ENCODE measurements at places on chromosomes 4 and X.

GRCh38 chrX:40010550-40011321, 87.0 kb downstream of the BCOR start:
- no peak for DNase-seq

- DNase-seq: no peak
Measured at GRCh38 chr4:76305971-76306881, at the start of gene STBD1. Gene STBD1 (plus strand): TSS chr4:76306733. CDS start chr4:76306770, 37 bp downstream.

GRCh38 chr4:79078339-79078738, 139.1 kb upstream of the PAQR3 start:
- DNase-seq: no peak

- DNase-seq: no peak
Measured at GRCh38 chrX:153417637-153418036, 6.4 kb downstream of the ZFP92 start.

DNA sequence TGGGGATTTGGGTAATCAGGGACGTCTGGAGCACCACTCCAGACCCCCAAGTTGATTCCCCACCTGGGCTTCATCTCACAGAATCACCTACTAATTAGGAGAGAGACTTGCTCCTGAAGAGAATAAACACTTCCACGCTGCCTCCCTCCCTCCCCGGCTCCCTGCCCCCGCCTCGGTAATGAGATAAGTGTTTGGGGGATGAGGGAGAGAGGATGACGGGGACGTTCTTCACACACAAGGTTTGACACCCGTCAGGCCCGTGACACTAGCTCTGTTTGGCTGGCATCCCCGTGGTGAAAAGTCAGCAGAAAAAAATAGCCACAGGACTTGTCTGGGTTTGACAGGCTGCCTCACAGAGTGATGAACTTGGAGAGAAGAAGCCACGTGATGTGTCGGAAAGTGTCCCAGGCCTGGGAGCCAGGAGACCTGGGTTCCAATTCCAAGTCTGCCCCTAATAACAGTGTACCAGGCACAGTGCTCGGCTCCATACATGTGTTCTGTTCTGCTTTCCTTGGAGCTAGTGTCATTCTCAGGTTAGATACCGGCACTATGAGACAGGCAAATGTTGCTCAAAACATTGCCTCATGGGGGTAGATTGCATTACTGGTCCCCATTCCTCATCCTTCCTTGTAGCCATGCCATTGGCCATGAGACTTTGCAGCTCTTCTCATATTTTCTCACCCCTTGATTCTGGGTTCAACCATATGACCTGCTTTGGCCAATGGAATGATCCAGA, 578.0 kb downstream of the BCOR start:
- DNase-seq: no peak

GRCh38 chr4:99156992-99157391, 12.9 kb upstream of the ADH4 start:
- no peak for DNase-seq

DNA sequence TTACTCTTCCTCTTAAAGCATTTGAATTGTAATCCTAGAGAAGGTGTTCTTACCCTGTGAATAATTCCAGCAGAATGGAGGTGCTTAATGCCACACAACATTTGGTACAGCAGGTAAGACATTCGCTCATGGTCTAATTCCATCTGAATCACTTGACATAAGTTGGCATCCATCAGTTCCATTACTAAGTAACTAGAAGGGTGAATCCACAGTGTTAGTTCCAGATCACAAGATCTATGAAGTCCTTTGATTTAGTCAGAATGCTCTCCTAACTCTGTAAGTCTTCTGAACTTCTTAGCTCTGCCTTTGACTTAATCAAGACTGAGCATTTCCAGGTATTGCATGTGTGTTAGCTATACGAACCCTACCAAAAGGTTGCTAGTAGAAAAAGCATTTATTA, 258.0 kb downstream of the MAPK10 start:
- DNase-seq: no peak

- DNase-seq: no peak
Measured at GRCh38 chrX:151902813-151903591, 9.7 kb upstream of the MAGEA4 start.

DNA sequence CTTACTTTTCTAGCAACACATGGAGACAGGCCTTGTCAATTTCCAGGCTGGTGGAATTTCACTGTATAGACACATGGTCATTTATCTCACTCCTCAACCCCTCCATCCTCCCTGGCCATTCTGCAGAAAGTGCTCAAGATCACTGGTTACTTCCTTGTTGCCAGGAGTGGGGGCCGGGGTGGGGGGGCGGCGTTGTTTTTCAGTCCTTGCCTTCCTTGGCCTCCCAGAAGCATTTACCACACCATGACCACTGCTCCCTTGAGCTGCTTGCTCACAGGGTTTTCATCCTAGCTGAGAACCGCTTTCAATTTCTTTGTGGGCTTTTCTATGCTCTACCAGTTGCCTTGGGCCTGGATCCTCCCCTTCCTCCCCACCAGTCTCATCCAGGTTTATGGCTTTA, 14.1 kb upstream of the BCOR start:
- DNase-seq: no peak

DNA sequence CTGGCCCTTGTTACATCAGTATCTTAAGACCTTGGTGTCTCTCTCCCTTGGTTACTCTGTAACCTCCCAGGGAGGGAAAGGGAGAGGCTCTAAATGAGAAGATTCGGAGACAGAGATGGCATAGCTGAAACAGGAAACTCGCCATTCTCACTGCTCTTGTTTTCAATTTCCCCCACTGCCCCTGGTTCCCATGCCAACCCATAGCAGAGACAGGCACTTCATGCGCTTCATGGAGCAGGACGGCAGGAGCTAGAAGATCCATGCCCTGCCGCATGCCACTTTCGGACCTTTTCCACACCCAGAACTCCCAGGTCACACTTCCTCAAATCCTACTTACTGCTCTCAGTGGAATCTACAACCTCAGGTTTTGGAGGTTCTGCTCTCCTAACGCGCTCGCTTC, 3.1 kb downstream of the ZMYM3 start:
- DNase-seq: no peak

DNA sequence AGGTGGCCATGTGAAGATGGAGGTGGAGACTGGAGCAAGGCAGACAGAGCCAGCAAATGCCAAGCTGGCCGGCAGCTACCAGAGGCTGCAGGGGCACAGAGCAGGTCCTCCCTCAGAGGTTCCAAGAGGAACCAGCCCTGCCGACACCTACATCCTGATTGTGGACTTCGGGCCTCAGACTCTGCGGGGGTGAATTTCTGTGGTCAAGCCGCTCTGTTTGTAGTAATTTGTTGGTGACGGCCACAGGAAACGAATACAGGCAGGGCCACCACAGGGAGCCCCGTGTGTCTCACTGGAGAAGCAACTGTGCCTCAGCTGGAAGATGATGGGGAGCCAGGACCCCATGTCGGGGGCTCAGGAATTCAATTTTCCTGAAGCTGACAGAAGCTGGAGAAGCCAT, 28.3 kb downstream of the ZFYVE28 start:
- no peak for DNase-seq

DNA sequence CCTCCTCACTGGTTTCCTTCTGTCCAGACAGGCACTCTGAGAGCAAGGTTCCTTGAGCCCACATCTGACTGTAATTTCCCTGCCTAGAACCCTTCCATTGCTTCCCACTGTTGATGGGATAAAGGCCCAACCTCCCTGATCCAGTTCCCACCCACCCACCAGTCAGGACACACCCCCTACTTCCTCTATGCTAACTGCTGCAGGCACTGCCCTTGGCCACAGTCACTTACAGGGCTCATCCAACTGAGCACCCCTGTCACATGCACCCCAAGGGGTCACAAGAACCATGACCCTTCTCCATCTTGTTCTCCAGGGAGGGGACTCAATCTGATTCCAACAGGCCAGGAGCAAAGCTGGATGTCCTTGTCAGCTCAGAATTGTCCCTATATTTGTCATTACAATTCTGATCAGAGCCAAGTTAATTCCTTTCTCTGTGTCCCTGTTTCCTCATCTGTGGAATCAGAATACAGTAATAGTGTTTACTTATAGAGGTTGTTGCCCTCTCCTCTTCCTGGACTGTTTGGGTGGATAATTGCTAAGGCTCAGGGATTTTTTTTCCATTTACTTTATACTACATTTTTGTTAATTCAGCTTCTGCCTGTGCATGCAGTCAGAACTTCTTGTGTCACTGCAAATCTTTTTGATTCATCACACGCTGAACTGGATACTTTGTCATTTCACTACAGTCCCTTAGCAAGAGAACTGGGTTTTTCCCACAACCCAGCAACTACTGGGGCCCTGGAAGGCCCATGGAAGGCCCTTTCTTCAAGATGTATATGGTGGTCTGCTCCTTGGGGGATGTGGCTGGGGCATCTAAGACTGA, 105.6 kb upstream of the MAMLD1 start:
- DNase-seq: no peak

DNA sequence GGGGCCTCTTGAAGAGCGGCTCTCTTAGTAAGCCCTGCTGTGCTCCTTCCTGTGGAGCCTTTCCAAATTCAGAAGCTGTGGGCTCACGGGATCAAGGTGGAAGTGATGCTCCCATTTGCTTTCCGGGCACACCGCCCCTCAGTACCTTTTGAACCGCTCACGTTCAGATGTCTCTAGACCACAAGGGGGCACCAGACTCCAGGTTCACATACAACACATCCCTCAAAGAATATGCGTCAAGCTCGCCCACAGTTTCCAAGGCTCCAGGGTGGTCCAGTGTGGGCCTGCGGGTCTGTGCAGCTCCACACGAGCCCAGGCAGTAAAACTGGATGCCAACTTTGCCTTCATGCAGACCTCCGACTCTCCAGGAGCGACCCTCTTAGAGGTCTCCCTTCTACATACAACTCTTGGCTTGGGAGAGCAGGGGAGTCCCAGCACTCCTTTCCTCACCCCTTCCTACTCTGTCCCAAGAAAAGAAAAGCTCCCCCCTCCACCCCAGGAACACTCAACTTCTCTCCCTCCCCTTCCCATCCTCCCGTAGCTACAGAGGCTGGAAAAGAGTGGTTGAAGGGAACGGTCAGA, 11.0 kb downstream of the SUPT20HL1 start:
- DNase-seq: peak; percentile 9

DNA sequence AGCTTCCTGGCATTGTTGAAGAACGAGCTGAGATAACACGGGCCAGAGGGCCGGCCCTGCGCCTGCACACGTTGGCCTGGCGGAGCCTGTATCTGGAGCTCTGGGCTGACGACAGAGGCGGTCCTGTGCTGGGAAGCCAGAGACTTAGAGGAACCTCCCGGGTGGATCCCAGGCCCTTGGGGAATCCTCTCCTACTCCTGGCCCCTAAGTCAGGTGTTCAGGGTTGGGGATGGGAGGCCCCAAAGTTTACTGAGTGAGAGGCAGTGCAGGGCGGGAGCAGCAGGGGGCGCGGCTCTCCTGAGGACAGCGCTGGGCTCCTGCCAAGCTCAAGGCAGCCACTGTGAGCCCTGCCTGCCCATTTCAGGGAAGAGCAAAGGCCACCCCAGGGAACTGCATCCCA, 2.5 kb upstream of the HTRA3 start:
- DNase-seq: no peak

DNA sequence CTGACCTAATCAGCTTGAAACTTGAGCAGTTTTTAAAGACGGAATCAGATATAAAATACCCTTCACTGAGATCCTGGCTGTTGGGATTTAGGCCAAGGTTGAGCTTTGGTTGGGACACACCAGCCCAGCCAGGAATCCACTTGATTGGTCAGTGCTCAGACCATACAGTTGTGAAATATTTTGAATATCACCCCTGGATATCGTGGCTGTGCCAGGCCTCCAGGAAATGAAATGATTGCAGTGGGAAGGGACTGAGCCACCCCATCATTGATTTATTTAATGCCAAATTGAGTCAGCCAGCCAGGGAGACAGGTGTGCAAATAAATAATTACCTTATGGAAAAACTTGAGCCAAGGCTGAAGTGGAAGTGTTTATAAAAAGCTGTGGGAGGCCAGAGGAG, 128.4 kb upstream of the SCML1 start:
- DNase-seq: no peak

GRCh38 chr4:151883747-151884146, 122.9 kb upstream of the GATB start:
- DNase-seq: no peak

- no peak for DNase-seq
Measured at GRCh38 chr4:10084651-10085358, 31.8 kb downstream of the WDR1 start.

DNA sequence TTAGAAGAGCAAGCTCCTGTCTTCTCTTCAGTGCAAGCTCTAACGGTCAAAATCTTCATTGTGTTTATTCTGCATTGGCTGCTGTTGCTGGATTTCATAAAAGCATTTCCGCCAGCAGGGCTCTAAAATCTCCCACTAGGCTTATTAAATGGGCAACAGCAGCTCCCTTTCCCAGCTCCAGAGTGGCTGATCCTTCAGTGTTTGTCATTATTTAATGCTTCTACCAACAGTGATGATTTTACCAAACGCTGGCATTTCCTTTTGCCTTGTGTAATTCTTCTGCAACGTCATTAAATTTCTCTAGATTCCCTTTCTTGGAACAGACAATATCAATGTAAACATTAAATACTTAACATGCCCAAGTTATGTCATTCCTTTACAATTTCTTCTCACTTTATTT, 20.1 kb downstream of the SLC7A11 start:
- no peak for DNase-seq

- no peak for DNase-seq
Measured at GRCh38 chr4:83340692-83341343, 6.2 kb upstream of the HPSE start.

DNA sequence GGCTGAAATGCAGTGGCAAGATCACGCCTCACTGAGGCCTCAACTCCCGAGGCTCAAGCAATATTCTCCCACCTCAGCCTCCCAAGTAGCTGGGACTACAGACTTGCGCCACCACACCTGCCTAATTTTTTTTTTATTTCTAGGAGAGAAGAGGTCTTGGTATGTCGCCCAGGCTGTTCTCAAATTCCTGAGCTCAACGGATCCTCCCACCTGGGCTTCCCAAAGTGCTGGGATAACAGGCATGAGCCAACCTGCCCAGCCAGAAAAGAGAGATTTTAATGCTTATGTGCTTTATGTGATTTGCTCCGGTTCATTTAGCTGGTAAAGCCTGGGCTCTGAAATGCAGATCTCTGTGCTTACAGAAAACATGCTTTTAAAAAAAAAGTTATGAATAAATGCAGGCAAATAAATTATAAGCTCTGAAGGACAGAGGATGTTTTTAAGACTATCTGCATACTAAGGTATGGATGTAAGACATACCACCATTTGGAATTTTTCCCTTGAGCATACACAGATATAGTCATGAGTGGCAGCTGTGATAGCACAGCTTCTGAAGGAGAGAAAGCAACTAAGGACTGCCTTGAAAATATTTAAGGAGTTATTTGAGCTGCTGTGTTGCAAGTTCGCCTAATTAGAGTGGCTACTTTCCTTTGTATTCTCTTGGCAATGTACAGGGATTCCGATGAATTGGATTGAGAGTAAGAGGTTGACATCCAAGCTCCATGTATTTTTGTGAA, 13.8 kb downstream of the GUCY1B1 start:
- no peak for DNase-seq

GRCh38 chr4:104205116-104205515, 289.6 kb downstream of the CXXC4 start:
- DNase-seq: no peak

GRCh38 chrX:1093121-1093520, 119.3 kb downstream of the CRLF2 start:
- peak; percentile 28 for DNase-seq

GRCh38 chr4:183691006-183691405, 31.9 kb downstream of the TRAPPC11 start:
- no peak for DNase-seq

- DNase-seq: no peak
Measured at GRCh38 chr4:62279689-62280088, 1079.6 kb downstream of the ADGRL3 start.

GRCh38 chr4:177519481-177520260, 77.4 kb upstream of the AGA start:
- DNase-seq: no peak
